Stimulated activated CD4-positive, alpha-beta T cell treated with anti-CD3 and anti-CD28 coated beads, Interleukin-4, amount 100 ng/mL, for 1 hour (primary cell): ENCODE measurements at places on chromosomes 16 and 17.

- no peak for DNase-seq
These were observed 571 bp upstream of the NME1 start for GRCh38 chr17:51152766-51153209.

- no peak for DNase-seq
These were observed 31.1 kb downstream of the ADCY7 start for GRCh38 chr16:50297301-50298074.

- peak; percentile 80 for DNase-seq
These were observed 49.9 kb upstream of the CPNE2 start for GRCh38 chr16:57042157-57043111.

DNA sequence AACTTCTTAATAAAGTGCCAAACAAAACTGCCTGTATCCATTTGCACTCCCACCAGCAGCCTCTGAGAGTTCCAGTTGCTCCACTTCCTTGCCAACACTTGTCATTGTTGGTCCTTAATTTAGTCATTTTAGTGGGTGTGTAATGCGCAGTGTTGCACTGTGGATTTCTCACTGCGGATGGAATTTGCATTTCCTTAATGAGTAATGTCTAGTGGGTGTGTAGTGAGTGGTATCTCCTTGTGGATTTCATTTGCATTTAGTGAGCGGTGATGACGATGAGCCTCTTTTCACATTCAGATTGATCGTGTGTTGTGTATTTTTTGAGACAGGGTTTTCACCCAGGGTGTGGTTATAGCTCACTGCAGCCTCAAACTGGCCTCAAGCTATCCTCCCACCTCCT lies 4.1 kb upstream of the MSLN start:
- DNase-seq: no peak

DNA sequence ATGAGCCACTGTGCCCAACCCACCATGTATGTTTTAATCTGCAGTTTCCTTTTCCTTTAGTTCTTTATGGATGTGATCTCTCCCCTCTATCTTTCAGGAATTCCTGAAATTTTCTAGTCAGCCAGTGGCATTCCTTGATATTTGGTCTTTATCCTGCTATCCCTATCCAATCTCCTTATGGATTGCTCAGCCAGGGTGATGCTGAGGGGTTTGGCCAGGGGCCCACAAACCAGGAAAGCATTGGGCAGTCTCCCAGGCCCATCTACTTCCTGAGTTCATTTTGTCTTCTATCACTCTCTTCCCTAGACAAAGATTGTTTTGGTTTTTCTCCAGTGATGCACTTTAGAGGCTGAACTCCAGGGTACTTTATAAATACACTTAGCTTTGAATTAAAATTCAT lies 115.9 kb downstream of the KATNIP start:
- no peak for DNase-seq

DNA sequence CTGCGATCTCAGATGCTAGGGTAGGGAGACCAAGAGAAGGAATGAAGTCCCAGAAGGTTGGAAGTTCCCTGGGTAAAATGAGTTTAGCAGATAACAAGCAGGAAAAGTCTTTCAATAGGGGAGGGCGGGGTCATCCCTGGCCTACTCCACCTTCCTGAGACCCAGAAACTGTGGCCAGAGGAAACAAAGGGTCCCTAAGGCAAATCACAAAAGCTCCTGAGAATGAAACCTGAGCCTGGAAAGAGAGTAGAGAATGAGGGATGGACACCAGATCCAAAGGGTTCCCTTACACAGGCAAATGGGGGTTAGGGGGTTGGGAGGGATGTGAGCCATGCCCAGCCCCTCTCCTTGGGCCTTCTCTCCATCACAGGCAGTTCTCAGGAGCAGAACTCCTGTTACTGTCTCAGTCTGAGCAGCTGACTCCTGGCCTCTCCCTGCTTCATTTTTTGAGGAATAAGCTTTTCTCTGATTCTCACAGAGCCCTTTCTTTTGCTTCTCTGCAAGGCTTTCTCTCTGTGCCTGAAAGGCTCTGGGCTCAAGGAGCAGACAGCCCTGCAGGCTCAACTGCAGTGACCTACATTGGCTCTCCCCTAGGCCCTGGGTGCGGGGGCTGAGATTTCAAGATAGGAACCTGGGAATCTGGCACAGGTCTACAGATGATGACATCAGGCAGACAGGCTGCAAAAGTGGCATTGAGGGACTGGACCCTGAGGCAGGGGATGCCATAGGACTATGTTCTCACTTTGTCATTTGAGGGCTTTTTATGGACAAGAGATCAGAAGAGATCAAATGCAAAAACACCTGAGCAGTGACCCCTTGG lies 9.8 kb upstream of the NR1D1 start:
- DNase-seq: no peak

GRCh38 chr17:60641810-60642220 lies 35.8 kb upstream of the BCAS3 start:
- peak; percentile 8 for DNase-seq

DNA sequence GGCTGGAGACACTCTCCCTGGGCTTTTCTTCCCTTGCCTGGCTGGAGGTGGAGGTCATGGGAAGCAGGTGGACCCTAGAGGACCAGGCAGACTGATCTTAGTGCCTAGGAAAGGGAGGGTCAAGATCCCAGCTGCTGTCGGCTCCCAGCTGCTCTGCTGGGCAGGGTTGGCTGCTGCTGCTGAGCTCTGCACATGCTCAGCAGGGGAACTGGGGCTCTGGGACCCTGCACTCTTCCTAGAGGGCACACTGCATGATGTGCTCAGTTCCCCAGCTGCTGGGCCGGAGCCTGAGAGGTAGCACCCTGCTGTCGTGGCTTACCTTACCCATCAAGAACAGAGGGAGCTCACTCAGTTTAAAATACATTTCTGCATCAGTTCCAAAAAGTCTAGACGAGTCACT lies 34.3 kb downstream of the VAC14 start:
- no peak for DNase-seq

- DNase-seq: no peak
These were observed 143.1 kb upstream of the SDK2 start for GRCh38 chr17:73787076-73788059.
